Left colon (tissue), 2 donors: ENCODE measurements at places on chromosomes 6 and 20.
A peak's percentile ranks its signal among the peaks of the same experiment; 100 is the strongest.

DNA sequence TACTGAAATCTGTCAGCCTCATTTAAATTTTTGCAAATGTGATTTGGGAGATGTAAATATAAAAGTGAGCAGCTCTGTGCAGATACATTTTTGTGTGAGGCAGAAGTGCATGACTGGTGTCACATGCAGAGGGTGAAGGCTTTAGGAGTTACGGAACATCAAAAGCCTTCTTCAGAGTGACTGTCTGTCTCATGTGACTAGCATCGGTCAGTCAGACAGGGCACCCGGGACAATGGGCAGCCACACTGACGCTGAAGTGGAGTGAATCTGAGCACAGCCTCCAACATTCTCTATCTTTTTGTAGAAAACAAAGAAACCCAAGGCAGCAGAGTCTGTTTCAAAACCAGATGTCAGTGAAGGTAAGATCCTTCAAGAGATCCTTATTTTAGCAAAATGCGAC lies 7.9 kb upstream of the FAM209A start:
- no peak for DNase-seq

DNA sequence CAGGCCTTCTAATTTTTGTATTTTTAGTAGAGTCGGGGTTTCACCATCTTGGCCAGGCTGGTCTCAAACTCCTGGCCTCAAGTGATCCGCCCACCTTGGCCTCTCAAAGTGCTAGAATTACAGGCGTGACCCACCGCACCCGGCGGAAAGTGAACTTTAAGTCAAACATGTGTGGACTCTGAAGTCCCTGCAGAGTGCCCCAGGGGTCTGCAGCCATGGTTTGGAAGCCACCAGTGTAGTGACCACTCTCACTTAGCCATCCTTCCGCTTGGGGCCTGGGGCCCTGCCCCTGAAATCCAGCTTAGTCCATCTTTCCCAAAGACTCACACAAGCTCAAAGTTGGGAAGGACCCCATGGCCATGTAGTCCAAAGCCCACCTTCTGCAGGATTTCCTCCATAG lies 164.5 kb downstream of the GRM4 start:
- DNase-seq = peak; percentile 10

DNA sequence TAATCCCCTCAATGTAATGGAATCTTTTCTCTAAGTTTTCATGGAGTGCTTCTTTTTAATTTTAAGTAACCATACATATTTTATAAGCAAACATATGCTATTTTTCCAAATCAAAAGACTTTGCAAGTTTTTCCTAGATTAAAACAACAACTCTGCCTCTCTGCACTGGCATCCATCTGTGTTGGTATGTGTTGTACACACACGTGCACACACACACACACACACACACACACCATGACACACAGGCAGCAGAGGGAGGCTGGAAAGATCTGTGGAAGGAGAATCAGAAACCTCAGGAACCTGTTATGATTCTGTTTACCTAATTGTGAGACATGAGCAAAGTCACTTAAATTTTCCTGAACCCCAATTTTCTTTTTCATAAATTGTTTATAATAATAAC lies 295.0 kb upstream of the PRDM1 start:
- no peak for DNase-seq

DNA sequence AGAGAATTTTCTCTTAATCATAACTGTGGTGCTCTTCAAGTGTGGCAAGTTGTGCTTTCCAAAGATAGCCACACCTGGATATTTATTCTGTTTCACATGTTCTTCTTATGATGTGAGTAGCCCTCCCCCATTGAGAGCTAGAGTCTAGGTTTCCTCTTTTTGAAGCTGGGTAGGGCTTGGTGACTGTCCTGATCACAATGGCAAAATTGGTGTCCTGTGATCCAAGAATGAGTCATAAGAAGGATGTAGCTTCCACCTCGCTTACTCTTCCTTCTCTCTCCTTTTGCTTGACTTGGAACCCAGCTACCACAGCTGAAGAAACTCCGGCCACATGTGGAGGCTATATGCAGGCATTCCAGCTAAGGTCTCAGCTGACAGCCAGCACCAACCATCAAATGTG lies 7.4 kb upstream of the IGF2R start:
- DNase-seq = no peak

GRCh38 chr6:20447581-20448132 lies 46.0 kb downstream of the E2F3 start:
- DNase-seq = no peak

DNA sequence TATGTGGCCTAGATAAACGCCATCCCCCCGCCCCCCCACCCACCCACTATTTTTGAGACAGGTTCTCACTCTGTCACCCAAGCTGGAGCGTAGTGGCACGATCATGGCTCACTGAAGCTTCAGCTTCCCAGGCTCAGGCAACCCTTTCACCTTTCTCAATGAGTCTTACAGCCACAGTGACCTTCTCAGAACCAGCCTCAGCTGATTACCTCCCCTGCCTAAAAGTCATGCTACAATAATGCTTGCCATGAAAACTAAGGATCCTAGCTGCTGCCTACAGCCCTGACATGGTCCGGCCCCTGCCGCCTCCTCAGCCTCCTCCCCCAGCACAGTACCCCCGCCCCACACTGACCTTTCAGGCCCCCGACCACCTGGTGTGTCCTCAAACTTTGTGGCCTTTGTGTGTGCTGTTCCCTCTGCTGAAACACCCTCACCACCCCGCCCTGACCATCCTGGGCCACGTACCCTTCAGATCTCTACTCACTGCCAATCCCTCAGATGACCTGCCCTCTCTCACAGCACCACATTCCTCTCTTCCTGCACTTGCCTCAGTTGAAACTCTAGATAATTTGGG lies 31.3 kb downstream of the PNPLA1 start:
- DNase-seq = no peak

- DNase-seq = no peak
These were observed 18.6 kb downstream of the CCDC167 start for GRCh38 chr6:37480951-37481534.

DNA sequence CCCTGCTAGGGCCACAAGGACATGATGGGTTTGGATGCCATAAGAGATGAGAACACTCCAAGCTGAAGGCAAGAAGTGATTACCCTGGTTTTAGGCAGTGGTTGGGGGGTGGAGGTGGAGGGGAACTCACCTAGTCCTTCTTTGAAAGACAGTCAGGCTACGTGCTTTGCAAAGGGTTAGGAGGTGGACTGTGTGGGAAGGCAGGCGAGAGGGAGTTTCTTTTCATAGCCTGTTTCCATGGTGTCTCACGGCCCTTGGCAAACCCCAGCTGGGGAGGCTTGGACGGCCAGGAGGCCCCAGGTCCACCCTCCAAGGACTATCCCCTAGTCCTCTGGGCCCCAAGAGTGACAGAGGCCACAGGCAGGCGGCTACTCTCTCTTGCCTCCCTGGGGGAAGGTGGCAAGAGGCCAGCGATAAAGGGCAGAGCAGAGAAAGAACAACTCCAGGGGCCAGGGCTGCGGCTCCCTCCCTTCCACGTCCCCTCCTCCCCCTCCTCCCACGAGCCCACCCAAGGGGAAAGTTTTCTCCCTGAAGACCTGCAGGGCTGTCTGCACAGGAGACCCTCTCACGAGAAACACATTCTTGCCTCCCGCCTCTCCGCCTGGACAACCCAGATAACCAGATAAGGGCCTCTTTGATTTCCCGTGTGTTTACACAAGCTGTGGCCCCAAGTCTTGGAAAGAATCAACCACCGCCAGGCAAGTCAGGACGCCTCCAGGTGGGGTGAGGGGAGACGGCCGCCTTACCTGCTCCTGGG lies 74.4 kb downstream of the NOL4L start:
- no peak for DNase-seq

- DNase-seq = no peak
These were observed 18.0 kb downstream of the FOXO3 start for GRCh38 chr6:108578595-108579327.

- DNase-seq = no peak
These were observed 154.9 kb downstream of the MRPL14 start for GRCh38 chr6:43972179-43972912.

DNA sequence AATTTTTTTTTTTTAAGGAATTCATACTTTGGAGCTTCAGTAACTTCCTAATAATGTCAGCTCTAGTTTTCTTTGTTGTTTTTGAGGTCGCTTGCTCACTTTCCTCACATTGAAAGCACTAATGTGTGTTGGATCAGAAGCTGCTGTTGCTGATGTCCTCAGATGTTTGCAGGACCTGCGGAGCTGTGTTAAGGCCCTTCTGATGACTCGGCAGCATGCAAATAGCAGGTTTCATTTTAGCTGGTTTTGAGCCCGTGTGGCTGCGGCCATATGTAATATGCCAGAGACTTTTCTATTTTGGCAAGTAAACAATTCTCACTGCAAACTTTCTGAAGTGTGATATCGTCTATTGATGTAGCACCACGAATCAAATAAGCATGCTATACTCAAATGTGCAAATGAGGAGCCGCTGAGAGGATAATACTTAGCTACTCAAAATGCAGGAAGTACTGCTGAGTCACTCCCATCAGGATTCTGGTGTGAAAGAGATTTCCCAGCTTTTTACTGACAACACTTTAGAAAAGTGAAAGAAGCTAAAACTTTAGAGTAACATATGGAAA lies 187.8 kb downstream of the SASH1 start:
- no peak for DNase-seq

GRCh38 chr6:169445227-169445626 lies 191.6 kb upstream of the THBS2 start:
- DNase-seq = no peak

GRCh38 chr6:159023893-159024292 lies 20.9 kb downstream of the TAGAP start:
- no peak for DNase-seq

DNA sequence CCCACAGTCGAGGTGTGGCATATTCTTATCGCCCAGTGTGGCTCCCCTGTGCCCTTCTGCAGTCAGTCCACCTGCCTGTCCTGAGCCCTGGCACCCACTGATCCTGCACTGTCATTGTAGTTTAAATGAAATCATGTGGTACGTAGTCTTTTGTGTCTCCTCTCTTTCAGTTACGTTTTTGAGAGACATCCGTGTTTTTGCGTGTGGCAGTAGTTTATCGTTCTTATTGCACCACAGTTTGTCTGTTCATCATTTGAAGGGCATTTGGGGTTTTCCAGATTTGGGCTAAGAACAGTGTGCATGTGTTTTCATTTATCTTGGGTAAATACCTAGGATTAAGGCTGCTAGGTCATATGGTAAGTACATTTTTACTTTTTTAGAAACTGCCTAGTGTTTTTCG lies 49.3 kb downstream of the SPATA2 start:
- DNase-seq = no peak

- no peak for DNase-seq
These were observed 62.5 kb downstream of the METTL24 start for GRCh38 chr6:110295451-110296165.

DNA sequence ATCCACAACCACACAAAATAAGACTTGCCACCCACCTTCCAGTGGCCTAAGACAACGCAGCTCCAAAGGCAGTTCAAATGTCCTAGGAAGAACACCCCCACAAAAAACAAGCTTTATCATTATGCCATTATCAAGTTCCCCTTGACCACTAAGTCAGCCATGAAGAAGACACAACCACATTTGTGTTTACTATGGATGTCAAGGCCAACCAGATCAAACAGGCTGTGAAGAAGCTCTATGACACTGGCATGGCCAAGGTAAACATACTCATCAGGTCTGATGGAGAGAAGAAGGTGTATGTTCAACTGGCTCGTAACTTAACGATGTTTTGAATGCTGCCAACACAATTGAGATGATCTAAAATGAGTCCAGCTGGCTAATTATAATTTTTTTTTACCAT lies 26.1 kb downstream of the SEC63 start:
- no peak for DNase-seq

DNA sequence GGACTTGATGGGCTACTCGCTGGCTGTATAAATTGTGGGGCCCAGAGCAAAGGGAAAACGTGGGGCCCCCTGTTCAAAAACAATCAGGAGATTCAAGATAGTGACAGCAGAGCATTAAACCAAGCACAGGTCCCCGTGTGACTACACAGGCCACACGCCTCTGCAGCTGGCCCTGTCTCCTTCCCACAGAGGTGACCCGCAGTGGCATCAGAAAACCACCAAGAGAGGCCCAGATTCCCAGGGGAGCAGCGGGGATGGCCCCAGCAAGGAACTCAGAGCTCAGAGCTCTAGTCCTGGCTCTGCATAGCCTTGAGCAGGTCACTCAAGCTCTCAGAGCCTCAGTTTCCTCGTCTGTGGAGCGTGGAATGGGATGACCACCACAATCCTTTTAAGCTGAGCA lies 57.6 kb downstream of the CPNE5 start:
- DNase-seq = no peak

DNA sequence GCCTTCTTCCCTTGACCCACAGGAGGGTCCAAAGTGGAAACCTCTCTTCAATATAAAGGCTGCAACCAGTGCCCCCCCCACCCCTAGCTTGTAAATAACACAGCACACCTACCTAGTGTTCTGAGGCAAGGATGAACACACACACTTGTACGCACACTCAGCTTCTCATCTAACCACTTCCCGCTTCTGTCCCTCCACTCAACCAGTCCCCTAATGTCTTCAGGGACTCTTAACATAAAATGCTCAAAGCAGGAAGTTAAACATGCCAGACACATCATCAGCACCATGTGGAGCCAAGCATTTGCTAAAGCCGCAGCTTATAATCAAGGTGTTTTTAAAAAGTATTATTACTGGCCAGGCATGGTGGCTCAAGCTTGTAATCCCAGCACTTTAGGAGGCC lies 35.3 kb downstream of the FOXQ1 start:
- no peak for DNase-seq

- DNase-seq = no peak
These were observed 161.3 kb downstream of the PHACTR3 start for GRCh38 chr20:59765599-59766177.

- no peak for DNase-seq
These were observed 121.0 kb downstream of the SASH1 start for GRCh38 chr6:148463671-148464070.

DNA sequence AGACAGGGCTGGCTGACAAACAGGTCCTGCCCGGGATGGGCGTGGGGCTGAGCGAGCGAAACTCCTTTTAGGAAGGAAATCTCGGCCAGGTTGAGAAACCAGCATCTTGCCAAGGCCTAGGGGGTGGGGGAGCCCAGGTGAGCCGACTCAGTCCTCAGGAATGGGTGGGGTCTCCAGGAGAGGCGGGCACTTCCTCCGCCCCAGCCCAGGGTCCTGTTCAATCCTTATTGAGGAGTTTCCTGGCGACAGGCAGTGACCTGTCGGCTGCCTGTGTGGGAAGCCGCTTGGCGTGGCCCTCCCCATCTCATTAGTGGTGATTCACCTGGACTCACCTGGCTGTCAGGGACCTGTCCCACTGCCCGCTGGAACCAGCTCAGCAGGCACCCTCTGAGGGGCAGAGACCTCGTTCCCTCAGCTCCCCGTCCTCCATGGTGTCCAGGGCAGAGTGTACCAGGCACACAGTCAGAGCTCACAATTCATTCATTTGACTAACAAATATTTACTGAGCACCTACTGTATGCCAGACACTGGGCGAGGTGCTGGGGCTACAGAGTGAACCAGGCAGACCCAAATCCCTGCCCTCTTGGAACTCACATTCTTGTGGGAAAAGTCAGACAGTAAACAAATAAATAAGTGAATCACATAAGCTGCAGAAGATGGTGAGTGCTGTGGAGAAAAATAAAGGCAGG lies 51.1 kb downstream of the FGD2 start:
- no peak for DNase-seq

GRCh38 chr6:160035693-160036330 lies 66.9 kb downstream of the IGF2R start:
- DNase-seq = no peak

GRCh38 chr6:128336436-128337095 lies 183.8 kb downstream of the PTPRK start:
- no peak for DNase-seq
